ENCODE measurements at places on chromosomes 2 and 18. TPM values are rescaled to one million over a fixed set of nuclear protein-coding genes. Genes with fewer than 3 reads are reported as not detected.

DNA sequence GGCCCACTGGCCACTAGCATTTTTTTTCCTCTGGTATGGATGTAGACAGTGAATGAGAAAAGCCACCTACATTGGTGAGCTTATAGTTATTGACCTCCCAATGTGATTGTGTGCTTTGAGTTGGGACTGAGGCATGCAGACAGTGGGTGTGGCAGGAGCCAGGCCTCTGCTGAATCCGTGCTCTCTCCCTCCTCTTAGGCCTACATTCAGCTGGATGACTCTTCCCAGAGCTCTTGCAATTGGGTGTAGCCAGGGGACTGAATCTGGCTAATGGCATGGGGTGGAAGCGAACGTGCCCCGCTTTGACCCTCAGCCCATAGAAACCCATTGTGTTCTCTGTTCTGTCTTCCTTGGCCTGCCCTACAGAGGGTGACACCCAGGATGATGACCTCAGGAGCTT is 698.3 kb upstream of the HS6ST1 start:
- no peak for DNase-seq

DNA sequence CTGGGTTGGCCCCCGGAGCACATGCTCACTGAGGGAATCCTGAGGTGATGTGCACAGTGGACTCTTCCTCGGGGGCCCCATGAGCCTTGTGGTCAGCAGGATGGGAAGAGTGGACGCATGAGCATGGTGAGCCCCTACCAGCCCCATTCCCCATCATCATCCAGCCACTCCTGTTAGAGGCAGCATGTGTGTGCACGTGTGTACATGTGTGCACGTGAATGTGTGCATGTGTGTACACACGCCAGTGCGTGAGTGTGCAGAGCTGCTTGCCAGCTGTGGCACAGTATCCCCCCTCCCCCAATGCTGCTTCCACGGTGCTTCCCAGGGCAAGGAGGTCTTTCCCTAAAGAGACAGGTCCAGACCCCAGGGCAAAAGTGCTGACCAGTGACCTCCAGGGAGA is 57.8 kb downstream of the KIF1A start:
- no peak for DNase-seq

- DNase-seq = peak; percentile 40
These were observed 1.4 kb downstream of the RAB11FIP5 start for GRCh38 chr2:73111073-73112025.

DNA sequence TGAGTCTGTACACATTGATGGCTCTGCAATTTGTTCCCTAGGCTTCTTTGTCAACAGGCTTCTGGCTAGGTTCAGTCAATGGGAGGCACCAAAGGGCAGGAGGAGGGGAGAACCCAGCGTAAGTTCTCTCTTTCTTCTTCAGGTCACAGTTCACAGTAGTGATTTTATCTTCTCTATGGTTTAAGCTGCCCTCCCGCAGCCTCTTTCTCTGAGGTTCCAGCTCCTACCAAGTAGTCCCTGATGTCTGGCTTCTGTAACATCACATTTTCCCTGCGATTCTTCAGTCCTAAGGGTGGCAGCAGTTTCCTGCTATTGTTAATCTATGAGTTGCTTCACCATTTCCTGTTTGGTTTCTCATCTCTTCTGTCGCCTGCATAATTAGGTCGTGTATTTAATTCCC is 107.4 kb downstream of the CPO start:
- DNase-seq = no peak

DNA sequence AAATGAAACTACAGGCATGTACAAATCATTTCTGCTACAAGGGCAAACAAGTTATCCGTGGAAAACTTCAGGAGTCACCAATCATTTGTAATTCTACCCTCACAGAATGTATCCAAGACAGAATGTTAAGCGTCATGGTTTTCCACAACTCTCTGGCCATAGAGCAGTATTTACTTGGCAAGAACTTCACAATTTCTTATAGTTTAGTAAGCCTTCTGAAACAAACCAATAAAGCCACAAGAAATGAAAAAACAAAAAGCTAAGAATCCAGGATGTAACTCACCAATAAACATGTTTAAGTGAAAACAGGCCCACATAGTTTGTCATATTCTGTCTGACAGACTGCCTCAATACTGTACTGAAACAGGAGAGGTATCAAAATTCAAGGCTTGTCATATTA is 70.3 kb downstream of the LNPK start:
- peak; percentile 94 for DNase-seq

GRCh38 chr2:195658541-195658890 is 1.5 kb downstream of the SLC39A10 start:
- DNase-seq = peak; percentile 86

- DNase-seq = peak; percentile 59
These were observed 786 bp upstream of the TMEM200C start for GRCh38 chr18:5895876-5896740.

GRCh38 chr18:11320986-11321385 is 171.6 kb upstream of the PIEZO2 start:
- DNase-seq = peak; percentile 78

DNA sequence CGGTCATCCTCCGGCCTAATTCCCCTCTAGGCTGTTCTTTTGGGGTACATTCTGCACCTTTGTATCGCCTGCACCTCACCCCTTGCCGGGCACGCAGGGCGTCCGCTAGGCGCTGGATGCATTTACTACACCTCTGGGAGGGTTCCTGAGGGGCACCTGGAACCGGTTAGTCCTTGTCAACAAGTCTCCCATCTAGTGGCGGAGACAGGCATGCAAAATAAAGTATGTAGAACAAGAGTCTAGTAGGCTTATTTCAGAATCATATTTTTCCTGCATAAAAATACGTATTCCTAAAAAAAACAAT is 705 bp upstream of the TEX261 start:
- peak; percentile 20 for DNase-seq

- no peak for DNase-seq
These were observed 195.1 kb downstream of the EXOC6B start for GRCh38 chr2:72630767-72631166.

DNA sequence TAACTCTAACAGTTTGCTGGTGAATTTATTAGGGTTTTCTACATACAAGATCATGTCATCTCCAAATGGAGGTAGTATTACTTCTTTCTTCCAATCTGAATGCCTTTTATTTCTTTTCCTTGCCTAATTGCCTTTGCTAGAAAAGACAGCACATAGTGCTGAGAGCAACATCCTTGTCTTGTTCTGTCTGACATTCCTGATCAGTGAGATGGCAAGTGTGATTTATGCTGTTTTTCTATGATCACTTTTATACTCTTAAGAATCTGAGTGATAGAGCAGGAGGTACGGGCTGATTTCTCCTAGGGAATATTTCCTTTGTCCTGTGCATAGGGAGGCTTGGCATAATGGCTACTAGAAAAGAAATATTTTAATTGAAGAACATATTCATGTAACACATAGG is 17.3 kb downstream of the LYPD6B start:
- no peak for DNase-seq

- DNase-seq = no peak
These were observed 133.3 kb downstream of the ZNF236 start for GRCh38 chr18:76955524-76956170.

DNA sequence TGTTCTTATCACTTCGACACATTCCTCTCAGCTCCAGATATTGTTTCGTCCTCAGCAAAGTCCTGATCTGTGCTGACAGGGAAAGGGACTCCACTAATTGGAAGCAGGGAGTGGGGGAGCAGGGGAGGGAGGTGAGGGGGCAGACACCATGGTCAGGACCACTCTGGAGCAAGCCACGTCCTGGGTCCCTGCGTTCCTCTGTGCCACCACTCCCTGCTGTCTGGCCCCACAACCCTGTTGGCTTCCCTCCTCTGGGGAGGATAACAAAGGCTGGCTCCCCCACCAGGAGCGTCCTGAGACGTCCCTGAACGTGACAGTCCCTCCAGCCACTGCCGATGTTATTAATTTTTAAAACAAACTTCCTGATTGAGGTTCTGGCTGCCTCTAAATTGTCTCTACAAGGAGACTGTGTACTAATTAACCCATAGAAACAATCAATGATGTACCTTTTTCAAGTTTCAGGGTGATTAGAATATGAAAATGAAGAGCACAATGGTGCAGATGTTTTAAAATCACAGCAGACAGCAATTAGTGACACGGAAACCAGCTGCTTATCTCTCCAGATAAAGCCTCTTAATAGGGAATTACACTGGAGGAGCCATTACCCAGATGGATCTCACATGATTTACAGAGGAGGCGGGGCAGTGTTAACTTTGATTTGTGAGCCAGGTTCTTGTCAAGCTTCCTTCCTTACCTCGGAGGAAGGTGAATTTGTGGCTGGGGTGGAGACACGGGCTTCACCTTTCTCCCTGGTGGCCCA is 257.5 kb downstream of the SETBP1 start:
- no peak for DNase-seq

- no peak for DNase-seq
These were observed 314.9 kb downstream of the ERBB4 start for GRCh38 chr2:212223696-212224095.

DNA sequence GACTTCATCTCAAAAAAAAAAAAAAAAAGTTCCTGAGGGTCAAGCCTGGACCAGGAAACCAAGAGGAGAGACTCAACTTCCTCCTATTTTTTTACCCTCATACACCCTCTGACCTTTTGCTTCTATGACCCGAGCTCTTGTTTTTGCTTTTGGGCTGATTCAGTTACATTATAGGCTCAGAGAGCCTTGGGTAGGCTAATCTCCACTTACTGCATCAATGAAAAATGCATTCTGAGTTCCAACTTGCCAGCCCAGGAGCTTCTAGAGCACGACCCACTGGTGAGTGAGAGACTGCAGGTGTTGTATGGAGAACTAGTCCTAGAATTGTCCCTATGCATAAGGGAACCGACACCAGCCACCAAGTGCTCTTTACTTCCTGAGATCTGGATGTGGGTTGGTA is 91.1 kb downstream of the CABLES1 start:
- DNase-seq = peak; percentile 63

DNA sequence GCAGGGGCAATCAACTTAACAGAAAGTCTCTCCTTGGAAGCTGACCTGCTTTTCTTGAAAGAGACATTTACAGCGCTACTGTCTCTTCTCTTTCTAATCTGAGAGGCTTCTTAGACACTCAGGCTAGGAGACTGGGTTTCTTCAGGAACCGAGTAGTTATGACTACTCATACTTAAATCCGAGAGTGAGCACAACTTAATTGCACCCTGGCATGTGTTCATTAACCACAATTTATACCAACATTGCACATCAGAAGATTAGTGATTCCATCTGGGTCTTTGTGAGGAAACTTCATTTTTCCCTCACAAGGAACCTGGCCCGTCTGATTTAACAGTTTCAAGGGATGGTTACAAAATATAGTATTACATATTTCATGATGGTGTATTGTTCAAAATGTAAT is 176.9 kb downstream of the UBE2E3 start:
- peak; percentile 63 for DNase-seq

- peak; percentile 58 for DNase-seq
These were observed 1.9 kb downstream of the MCFD2 start for GRCh38 chr2:46913471-46914381.

DNA sequence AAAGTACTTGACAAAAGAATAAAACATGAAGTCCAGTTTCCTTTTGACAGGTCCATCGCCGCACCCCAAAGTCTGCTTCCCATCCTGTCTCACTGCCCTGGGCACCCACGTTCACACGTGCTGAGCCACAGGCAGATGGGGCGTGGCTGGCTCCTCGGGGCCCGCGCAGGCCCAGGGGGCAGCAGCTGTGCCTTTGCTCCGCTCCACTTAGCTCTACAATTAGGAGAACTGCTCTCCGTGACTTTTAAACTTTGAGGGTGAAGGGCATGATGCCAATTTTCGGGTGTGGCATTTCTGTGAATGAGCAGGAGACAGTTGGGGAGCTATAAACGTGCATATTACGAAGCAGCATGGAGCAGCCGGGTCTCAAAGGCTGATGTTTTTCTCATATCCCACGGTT is 152.4 kb downstream of the TDRD15 start:
- no peak for DNase-seq

DNA sequence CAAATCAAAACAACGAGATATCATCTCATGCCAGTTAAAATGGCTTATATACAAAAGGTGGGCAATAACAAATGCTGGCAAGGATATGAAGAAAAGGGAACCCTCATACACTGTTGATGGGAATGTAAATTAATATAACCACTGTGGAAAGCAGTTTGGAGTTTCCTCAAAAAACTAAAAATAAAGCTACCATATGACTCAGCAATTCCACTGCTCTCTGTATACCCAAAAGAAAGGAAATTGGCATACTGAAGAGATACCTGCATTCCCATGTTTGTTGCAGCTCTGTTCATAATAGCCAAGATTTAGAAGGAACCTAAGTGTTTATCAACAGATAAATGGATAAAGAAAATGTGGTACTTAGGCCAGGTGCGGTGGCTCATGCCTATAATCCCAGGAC is 124.8 kb downstream of the MSTN start:
- peak; percentile 12 for DNase-seq

GRCh38 chr2:70979180-70979488 is 704 bp downstream of the ANKRD53 start:
- no peak for DNase-seq

DNA sequence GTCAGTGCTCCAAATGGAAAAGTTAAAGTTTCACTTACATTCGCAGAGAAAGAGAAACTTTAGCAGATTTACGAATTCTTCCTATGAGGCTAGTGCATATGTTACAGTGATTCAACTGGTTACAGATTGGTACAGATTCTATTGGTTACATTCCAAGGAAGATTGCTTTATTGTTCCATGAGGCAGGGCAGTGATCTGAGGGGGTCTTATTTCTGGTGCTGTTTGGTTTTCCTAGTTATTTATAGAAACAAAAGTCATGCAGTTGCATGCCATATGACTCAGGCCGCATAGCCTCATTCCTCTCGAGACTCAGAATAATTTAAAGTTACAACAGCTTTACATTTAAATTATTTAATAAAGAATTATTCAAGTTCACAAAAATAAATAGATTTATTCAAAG is 385.4 kb upstream of the SYT4 start:
- DNase-seq = peak; percentile 91

DNA sequence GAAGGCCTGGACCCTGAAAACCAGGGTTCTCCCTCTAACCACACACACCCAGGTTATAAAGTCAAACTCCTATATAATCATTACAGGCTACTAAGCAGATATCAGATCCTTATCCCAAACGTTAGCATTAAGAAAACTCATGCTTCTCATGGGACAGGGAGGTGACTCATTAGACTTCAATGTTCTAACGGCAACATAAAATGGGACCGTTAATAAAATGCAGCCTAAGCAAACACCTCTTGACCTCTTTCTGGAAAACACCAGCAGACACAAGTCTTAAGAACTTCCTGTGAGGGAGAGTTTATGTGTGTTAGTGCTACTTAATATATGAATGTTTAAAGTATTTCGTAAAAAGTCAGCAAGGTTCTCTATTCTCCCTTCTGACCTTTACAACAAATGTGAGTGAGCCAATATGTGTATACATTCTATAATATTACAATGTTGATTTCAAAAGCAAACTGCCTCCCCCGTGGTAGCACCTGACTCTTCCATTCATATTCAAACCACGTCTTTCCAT is 31.7 kb downstream of the LPIN2 start:
- DNase-seq = peak; percentile 87

ANKRD30BL gene
- total RNA-seq = not detected

CTAGE1 gene
- total RNA-seq = 0.12 TPM

TMEM169 gene
- total RNA-seq = 20.1 TPM

FTCDNL1 gene
- 0.45 TPM for total RNA-seq

YIPF4 gene
- 52.3 TPM for total RNA-seq

HTR2B gene
- not detected for total RNA-seq

PHLPP1 gene
- total RNA-seq = 11.2 TPM

MZT2A gene
- total RNA-seq = 97.1 TPM

ST6GAL2 gene
- total RNA-seq = 120 TPM

SUMO1 gene
- total RNA-seq = 141 TPM

SLC9A4 gene
- 0.07 TPM for total RNA-seq

OSBPL6 gene
- 13.7 TPM for total RNA-seq
